Nephron progenitor cell (in vitro differentiated cells): ENCODE measurements at places on chromosomes 1 and 21.

DNA sequence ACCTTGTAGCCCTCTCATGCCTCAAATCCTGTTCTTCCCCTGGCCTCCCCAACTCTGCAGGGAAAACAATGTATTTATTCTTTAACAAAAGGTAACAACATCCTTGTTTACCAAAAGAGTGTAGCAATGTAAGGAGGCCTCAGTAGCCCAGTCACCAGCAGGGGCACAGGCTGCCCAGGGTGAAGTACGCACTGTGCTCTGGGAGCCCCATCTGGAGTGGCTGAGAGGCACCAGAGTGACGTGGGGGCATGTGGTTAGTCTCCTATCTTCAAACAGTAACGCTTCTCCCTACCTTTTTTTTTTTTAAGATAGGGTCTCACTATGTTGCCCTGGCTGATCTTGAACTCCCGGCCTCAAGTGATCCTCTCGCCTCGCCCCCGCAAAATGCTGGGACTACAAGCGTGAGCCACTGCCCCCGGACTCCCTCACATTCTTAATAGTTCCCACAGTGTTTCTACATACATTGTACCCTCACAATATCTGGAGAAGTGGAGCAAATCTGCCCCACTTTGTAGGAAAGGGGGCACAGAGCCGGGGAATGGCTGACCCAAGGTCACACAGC is 51.3 kb upstream of the ECE1 start:
- no peak for DNase-seq

- DNase-seq = no peak
Observed at GRCh38 chr1:109732390-109732881, 8.4 kb downstream of the GSTM3 start.

DNA sequence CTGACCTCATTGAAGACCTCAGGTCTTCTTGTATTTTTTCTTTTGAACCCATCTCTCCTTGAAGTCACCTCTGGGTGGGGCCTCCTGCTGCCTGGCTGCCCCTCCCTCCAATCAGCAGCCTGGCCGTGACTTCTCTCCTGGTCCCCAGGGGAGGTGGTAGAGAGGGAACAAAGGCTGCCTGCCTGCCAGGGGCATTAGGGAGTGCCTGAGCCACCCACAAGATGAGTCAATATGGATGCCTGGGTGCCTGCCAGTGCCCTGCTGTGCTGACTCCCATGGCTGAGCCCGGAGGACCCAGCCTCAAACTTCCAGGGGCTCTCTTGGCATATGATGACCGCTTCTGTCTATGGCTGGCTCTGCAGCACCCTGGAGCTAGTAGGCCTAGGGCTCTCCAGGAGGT is 5.3 kb upstream of the CDCP2 start:
- DNase-seq = no peak

GRCh38 chr1:232273011-232273410 is 356.9 kb downstream of the SIPA1L2 start:
- no peak for DNase-seq

DNA sequence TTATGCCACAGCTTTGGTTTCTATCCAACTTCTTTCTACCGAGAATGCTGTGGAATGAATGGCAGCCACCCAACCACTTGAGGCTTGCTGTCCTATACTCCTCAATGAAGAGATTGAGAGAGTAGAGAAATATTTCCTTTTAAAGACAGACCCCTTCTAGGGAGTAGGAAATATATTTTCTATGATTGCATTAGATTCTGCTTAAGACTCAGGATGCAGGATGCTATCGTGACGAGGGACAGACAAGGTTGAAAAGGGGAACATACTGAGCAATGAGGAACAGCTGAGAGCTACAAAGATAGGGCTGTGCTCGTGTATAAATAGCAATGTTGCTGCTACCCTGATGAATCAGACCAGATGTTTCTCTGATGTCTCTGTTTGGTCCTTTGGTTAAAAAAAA is 7.1 kb upstream of the RASAL2 start:
- no peak for DNase-seq

GRCh38 chr1:151756291-151756690 is 7.0 kb downstream of the MRPL9 start:
- DNase-seq = no peak

GRCh38 chr1:119139403-119139802 is 1.1 kb downstream of the WARS2 start:
- DNase-seq = no peak

GRCh38 chr21:16108561-16109075 is 378.8 kb downstream of the USP25 start:
- DNase-seq = no peak

GRCh38 chr1:89615676-89616598 is 17.0 kb upstream of the LRRC8C start:
- DNase-seq = peak; percentile 19

DNA sequence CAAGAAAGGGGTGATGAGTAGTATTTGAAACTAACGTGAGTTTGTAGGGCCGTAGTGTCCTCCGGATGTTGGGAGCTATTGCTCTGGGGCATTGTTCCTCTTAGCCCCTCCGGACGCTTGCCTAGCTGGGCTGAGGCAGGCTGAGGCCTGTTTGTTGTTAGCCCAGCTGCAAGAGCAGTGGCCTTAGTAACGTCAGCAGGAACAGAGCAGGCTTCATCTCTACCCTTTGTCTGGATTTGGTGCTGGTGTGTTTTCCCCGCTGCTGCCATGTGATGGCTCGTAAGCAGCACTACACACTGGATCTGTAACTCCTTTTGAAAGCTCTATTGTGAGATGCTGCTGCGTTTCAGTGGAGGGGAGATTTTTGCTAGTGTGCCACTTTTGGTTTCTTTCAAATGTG is 57.6 kb downstream of the DNM3 start:
- peak; percentile 12 for DNase-seq

DNA sequence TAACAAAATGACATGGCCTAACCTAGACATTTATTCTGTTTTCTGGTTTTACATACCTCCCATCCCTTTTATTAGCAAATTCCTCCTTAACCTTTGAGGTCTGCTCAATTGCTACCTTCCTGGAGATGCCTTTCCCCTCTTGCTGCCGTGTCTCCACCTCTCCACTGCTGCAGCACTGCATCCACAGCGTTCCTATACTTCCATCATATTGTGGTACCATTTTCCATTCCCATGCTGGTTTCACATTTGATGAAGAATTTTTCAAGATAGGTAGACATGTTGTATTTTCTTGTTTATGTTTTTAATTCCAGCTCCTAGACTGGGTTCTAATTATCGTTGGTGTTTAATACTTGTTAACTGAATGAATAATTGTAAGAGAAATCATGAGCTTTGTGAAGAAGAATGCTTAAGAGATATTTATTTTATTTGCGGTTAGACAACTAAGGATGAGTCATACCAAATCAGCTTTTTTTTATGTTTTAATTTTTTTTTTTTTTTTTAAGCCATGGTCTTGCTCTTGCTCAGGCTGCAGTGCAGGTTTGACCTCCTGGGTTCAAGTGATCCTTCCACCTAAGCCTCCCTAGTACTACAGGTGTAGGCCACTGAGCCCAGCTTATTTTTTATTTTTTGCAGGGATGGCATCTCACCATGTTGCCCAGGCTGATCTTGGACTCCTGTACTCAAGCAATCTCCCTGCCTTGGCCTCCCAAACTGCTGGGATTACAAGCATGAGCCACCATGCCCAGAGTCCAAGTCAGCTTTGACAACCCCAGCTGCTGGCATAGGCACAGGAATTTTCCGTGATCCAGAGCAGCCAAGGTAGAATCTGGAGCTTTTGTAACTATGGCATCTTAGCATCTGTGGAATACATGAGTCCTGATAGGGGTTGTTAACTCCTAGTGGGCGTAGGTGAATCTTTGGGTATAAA is 44.0 kb downstream of the ATP6V1G3 start:
- no peak for DNase-seq

GRCh38 chr1:16021681-16022080 is at the start of gene CLCNKA:
Gene CLCNKA, plus strand, starts transcription at chr1:16022036. Its CDS starts 584 bp downstream, at chr1:16022620.
- no peak for DNase-seq

DNA sequence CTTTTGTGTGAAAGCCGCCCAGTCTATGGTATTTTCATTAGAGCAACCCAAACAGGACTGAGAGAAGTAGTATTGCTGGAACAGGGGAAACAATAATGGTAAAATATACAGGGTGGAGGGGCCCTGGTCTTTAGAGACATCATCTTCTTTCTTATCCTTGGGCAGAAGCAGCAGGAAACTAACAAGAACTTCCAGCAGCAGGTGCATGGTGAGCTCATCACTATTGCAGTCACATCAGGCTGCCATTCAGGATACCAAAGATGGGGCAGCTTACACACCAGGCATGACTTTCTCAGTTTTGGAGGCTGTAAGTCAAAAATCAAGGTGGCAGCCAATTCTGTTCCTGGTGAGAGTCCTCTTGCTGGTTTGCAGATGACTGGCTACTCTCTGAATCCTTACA is 478.3 kb upstream of the RUNX1 start:
- no peak for DNase-seq

- DNase-seq = no peak
Observed at GRCh38 chr1:113146242-113147072, 73.5 kb downstream of the LRIG2 start.

GRCh38 chr1:156319664-156320063 is 18.4 kb downstream of the CCT3 start:
- no peak for DNase-seq

DNA sequence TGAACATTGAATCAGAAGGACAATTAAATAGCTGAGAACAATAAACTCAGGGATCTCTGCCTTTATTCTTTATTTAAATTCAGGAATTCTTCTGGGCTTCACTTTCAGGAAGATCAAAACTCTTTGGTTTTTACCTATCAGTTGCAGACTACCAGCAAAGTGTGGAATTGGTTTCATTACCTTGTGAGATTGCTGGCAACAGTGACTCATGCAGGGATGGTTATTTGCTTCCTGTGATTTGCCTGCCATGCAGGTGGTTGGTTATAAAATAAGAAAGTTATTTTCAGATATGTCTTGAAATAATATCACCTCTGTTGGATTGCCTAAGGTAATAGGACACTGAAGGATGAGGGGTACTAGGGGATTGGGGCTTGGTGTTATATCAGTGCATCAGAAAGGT is 204.6 kb downstream of the PTBP2 start:
- DNase-seq = no peak

DNA sequence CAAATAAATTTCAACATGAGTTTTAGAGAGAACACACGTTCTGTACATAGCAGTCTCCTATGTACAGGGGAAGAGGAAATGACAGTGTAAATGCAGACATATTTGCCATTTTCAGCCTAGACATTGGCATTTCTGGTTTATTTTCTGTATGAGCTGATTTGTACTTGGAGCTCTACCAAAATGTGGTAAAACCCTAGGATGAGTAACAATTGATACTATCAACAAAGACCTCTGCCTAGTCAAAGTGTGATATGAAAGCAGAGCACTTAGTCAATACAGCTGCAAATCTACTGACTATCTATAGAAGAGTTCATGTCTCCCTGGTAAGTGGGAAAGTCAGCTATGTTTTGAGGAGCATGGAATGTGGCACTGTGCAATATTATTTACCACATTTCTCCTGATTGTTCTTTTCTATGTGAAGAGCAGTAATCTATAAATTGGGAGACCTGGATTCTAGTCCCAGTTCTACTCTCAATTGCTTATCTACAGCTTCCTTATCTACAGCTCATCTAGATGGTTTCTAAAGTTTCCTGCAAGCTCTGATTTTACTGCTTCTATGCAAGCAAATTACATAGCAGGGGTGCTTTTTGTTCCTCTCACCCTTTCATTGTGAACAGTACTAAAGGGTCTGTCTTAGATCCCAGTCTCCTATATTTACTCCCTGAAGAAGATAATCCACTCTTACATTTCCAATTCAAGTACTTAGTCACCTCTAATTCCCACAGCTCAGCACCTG is 334.2 kb downstream of the NTNG1 start:
- DNase-seq = no peak

- no peak for DNase-seq
Observed at GRCh38 chr1:182651339-182651724, 33.1 kb downstream of the RGS8 start.

- peak; percentile 50 for DNase-seq
Observed at GRCh38 chr1:181317261-181317930, 165.9 kb upstream of the CACNA1E start.

GRCh38 chr1:113320272-113320671 is 70.0 kb upstream of the MAGI3 start:
- DNase-seq = no peak

- DNase-seq = no peak
Observed at GRCh38 chr1:16484501-16484835, 29.6 kb downstream of the RNU1-1 start.

- no peak for DNase-seq
Observed at GRCh38 chr1:1926346-1926811, 7.3 kb upstream of the TMEM52 start.

DNA sequence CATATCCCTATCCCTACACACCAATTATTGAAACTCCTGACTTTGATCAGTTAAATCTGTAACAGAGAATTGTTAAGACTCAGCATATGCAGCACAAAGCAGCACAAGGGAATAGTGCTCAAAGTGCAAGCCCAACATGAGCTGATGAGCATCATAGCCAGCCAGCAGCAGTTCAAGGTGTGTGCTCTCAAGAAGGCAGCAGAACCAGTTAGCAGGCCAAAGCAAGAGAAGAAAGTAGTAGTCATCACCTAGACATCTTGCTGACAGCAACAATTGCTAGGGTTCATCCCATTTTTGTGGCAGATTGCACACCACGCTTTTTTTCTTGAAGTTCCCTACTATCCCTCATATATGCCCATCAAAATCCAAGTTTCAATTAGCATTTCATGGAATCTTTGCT is 478.3 kb downstream of the COL11A1 start:
- no peak for DNase-seq

GRCh38 chr21:16536643-16537434 is 807.1 kb downstream of the USP25 start:
- no peak for DNase-seq

DNA sequence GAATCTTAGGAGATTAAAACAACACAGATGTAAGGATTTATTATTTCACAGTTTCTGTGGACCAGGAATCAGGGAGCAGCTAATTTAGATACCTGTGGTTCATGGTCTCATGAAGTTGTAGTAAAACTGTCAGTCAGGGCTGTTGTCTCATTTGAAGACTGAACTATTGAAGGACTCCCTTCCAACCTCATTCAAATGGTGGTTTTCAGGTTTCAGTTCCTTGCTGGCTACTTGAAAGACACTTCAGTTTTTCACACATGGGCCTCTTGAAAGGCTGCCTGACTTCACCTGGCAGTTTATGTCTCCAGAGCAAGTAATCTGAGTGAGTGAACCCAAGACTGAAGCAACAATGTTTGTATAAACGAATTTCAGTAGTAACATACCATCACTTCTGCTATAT is 915.9 kb downstream of the PLA2G4A start:
- DNase-seq = no peak

- DNase-seq = peak; percentile 70
Observed at GRCh38 chr1:236159704-236160539, 17.6 kb downstream of the GPR137B start.

DNA sequence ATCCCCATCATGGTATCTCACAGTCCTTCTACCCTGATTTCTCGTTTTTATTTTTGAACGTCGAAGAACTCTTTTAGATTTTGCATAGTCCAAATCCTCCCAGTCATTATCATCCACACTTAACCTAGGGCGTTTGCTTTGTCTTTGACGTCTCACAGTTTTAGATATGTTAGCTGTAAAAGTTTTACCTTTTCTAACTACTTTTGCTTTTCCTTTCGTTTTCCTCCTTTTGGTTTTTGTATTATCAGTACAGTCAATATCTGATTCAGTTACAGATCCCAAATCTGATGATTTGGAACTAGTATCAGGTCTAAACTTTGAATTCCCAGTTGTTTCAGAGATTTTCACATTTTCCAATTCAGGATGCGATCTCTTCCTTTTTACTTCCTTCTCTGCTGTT is 13.1 kb upstream of the PSMG1 start:
- DNase-seq = no peak
